ENCODE measurements at places on chromosomes 12 and 14. TPM values are rescaled to one million over a fixed set of nuclear protein-coding genes. Genes with fewer than 3 reads are reported as not detected.

The PXN gene
- 108 TPM for total RNA-seq

GRCh38 chr12:49776858-49777257 lies 35.5 kb downstream of the TMBIM6 start:
- no peak overlapping the region for H3K27ac ChIP-seq
- H3K36me3 ChIP-seq, result no peaks in the 10 kb centered on the region
- H3K27me3 ChIP-seq, result no peaks in the 10 kb centered on the region
- H3K4me1 ChIP-seq, result peaks cover 15% of the 10 kb centered on the region
- H3K4me3 ChIP-seq, result no peak overlapping the region

DNA sequence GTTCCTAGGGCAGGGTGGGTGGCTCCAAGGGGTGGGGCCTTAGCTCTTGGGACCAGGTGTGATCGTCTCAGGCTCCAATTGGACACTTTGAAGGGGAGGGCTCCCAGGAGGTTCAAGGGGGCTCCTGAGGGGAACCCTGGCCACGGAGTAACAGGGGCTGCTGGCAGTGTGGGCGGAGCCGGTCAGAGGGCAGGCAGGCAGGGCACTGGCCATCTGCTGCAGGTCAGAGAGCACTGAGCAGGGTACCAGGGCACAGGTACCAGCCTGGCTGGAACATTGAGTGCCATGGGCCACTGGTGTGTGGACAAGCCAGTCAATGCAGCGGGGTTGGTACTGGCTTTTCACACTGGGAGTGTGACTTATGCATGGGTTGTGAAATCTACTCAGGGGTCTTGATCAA lies 32.2 kb downstream of the SYNE3 start:
- H3K4me3 ChIP-seq, result no peak overlapping the region
- H3K27me3 ChIP-seq, result no peaks in the 10 kb centered on the region
- no peaks in the 10 kb centered on the region for H3K36me3 ChIP-seq
- H3K4me1 ChIP-seq, result peaks cover 46% of the 10 kb centered on the region
- DNase-seq, result no peak
- H3K27ac ChIP-seq, result no peak overlapping the region

GRCh38 chr12:92973614-92974013 lies 44.5 kb upstream of the EEA1 start:
- DNase-seq, result no peak
- no peaks in the 10 kb centered on the region for H3K36me3 ChIP-seq
- H3K27me3 ChIP-seq, result no peaks in the 10 kb centered on the region
- no peak overlapping the region for H3K4me3 ChIP-seq
- H3K4me1 ChIP-seq, result no peaks in the 10 kb centered on the region

DNA sequence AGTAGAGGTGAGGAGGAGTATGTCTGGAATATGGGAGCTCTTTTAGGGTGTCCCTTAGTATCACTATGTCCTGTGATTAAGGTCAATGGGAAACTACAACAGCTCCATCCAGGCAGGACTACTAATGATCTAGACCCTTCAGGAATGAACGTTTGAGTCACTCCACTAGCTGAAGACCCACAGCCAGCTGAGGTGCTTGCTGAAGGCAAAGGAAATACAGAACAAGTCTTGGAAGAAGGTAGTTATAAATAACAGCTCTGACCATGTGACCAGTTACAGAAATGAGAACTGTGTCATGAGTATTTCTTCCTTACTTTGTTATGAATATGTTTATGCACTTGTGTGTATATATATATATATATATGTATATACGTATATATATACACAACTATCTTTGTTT lies 40.5 kb upstream of the USP44 start:
- no peak for DNase-seq
- no peak overlapping the region for H3K4me3 ChIP-seq
- H3K36me3 ChIP-seq, result no peaks in the 10 kb centered on the region
- no peaks in the 10 kb centered on the region for H3K27me3 ChIP-seq
- no peak overlapping the region for H3K27ac ChIP-seq
- H3K4me1 ChIP-seq, result no peaks in the 10 kb centered on the region

Data from CD4-positive, alpha-beta memory T cell (primary cell).